ENCODE measurements at places on chromosomes 3 and 15.

GRCh38 chr3:175426805-175427204 is 567.7 kb downstream of the NAALADL2 start:
- no peak for DNase-seq

DNA sequence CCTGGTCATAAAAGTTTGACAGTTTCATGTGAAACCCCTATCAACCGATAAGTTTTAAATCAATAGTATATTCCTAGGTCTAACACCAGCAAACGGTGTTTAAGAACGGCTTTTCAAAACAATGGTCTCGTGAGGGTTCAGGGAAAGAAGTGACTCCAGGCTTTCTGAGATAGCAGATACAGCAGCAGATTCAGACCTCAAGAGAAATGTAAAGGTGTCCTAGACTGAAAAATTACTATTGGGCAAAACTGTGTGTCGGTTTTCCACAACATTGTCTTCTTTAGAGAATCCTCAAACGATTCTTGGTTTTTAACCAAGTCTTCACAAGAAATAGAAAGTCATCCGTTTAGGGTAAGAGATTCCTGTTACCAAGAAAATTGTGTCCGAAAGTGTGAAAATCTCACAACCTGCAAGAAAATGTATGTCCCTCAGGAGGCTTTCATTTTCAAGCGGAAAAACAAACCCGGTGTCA is 1.2 kb downstream of the SETD2 start:
- DNase-seq = no peak

DNA sequence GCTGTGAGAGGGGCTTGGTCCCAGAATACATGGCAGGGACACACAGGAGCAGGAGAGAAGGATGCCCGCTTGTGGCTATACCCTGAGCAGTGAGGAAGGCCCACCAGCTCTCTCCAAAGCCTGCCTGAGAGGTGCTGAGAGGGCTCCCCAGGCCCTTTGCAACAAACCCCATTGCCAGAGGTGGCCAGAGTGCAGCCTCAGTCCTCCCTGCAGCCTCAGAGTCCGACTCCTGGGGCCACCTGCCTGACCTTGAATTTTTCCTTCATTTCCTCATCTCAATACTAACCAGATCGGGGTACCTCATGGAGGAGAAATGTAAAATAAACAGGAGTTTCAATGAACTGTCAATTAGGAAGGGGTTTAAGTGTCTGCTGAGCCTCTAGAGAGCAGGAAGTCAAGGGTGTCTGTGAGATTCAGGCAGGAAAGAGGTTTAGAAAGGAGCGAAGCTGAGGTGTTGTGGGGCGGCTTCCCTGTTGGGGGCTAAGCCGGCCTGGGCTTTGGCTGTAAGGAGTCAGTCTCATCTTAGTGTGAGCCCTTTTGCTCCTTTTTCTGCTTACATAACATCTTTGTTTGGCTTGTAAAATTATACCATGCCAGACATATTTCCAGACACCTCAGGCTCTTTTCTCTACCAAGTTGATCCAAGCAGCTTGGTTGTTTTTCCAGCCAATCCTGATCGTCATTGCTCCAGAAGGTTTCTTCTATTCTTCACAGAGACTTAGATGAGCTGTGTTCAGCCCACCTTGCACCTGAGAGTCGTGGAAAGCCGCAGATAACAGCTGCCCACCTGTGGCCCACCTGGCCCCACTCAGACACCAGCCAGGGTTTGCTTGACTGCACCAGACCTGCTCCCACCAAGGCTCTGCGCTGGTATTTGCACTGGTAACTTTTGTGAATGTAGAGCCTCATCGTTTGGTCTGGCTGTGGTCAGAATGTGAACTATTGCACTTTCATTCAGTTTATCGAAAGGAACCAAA is 36.7 kb downstream of the CMTM7 start:
- no peak for DNase-seq

GRCh38 chr15:36595611-36596010 is 16.2 kb downstream of the CDIN1 start:
- DNase-seq = no peak

GRCh38 chr3:147615035-147615434 is 205.9 kb downstream of the ZIC1 start:
- no peak for DNase-seq

DNA sequence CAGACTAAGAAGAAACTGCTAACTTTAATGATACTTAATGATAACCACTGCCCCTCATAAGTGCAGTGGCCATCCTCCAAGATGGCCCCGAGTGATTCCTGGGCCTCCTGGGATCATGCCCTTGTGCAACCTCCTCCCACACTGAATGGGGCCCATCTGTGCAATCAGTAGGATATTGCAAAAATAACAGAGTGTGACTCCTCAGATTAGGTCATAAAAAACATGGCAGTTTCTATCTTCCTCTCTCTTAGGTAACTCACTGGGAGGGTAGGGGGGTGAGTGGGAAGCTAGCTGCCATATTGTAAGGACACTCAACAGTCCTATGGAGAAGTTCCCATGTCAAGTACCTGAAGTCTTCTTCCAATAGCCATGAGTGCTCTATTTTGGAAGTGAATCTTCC is 173.0 kb downstream of the SHQ1 start:
- no peak for DNase-seq

- DNase-seq = peak; percentile 34
Measured at GRCh38 chr3:30657914-30658313, 51.5 kb downstream of the TGFBR2 start.

DNA sequence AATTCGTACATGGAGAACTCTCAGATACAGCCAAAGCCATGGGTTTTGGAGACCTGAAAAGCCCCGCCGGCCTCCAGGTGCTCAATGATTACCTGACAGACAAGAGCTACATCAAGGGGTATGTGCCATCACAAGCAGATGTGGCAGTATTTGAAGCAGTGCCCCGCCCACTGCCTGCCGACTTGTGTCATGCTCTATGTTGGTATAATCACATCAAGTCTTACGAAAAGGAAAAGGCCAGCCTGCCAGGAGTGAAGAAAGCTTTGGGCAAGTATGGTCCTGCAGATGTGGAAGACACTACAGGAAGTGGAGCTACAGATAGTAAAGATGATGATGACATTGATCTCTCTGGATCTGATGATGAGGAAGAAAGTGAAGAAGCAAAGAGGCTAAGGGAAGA is 23.5 kb downstream of the MYO5A start:
- DNase-seq = no peak

- DNase-seq = peak; percentile 92
Measured at GRCh38 chr15:92803852-92804609, 96.1 kb upstream of the CHD2 start.

- peak; percentile 69 for DNase-seq
Measured at GRCh38 chr15:52527911-52528563, 643 bp downstream of the MYO5A start.

- peak; percentile 42 for DNase-seq
Measured at GRCh38 chr3:71089271-71089847, 494.2 kb downstream of the FOXP1 start.

DNA sequence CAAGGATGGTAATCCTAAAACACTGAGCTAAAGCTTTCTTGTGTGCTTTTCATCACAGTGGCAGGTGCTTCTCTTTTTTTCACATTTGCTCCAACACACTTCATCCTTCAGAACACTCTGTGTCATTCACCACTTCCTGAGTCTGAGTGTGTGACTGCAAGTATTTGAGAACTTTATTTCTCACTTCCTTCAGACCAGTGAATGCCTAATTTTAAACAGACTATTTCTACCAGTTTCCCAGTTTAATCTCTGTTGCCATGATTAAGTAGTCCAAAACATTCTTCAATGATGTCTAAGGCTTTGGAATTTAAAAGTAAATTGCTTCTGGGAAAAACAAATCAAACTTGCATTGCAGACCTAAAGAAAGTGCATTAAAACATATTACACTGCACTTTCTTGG is 541.2 kb downstream of the RBMS3 start:
- no peak for DNase-seq

DNA sequence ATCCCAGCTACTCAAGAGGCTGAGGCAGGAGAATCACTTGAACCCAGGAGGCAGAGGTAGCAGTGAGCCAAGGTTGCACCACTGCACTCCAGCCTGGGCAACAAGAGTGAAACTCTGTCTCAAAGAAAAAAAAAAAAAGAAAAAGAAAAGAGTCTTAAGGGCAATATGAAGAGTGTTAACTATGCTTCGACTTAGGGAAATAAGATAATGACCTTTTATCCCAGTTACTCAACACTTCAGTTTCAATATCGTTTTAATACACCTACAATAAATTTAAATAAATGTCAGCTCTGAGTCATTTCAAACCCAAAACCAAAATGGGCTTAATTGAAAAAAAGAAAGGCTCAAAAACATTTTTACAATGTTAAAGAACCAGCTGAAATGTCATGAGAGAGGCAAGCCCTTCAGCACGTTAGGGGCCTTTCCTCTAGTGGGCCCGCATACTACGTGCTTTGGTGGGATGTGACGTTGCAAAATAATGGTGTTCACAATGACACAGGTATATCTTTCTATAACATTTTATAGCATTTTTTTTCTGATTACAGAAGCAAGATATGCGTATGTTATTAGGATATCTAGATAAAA is 15.3 kb downstream of the FYCO1 start:
- no peak for DNase-seq

DNA sequence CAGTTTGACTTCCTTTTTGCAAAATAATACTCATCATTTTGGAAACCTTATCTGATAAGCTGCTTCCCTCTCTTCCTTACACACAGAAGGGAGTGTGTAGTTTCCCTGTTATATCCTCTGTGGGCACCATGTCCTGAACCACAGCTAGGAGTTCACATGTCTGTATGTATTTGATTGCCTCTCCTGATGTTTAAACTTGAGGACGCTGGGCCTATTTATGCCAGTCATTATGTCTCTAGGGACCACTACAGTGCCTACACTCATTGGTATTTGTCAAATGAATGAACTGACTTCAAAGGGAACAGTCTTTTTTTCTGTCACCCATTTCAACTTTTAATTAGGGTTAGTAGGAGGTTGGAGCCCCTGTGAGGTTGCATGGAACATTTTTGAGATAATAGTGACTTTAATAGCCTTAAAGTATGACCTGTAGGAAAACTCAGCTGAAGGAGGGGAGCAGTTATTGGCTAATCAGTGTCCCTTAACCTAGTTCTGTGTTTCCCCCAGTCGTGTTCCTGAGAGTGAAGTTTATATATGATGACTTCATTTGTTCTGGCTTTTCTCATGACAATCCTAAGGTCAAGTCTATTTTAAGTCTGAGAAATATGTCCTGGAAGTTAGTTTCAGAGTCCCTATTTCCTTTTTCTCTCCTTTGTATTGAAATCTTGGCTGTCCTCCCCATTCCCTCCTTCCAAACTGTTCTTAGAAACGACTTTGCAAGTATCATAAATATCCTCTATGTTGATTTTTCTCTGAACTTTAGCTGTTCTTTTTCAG is 28.9 kb downstream of the PDE8A start:
- DNase-seq = no peak

GRCh38 chr15:56989411-56989924 is 71.0 kb downstream of the TCF12 start:
- DNase-seq = no peak

- DNase-seq = no peak
Measured at GRCh38 chr15:27268923-27269322, 297.9 kb downstream of the GABRG3 start.

GRCh38 chr3:175913286-175913685 is 1054.2 kb downstream of the NAALADL2 start:
- DNase-seq = no peak

DNA sequence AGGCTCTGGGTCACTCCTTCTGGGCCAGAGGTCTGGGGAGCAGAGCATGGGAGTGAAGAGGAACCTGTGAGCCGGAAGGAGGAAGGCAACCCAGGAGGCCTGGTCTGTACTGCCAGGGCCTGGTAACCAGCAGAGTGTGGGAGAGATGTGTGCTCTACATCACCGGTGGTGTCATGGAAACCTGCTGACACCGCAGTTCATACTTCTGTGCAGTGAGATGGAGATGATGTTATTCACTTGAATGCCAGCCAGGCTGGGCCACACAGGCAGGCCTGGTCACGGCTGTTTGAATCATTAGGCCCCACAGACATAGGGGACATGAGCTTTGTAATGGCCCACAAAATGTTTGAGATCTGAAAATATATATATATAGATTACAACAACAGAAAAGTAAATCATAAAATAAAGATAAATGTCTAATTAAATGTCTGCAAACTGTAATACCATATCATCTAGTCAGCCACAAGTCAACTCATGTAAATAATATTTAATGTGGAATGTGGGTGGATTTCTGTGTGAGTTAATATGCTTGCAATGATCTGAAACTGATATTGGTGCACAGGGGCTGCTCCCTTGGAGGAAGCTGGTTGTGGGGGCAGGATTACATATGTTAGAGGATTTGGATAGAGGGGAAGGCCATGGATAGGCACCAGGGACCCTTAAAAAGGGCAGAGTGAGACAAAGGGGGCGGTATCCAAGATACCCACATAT is 108.5 kb upstream of the PFN2 start:
- DNase-seq = no peak

- DNase-seq = no peak
Measured at GRCh38 chr15:51099185-51099584, 4.5 kb upstream of the TNFAIP8L3 start.

- DNase-seq = no peak
Measured at GRCh38 chr3:143810953-143811265, 37.4 kb downstream of the SLC9A9 start.

- peak; percentile 9 for DNase-seq
Measured at GRCh38 chr3:143167969-143168854, 48.6 kb downstream of the CHST2 start.

DNA sequence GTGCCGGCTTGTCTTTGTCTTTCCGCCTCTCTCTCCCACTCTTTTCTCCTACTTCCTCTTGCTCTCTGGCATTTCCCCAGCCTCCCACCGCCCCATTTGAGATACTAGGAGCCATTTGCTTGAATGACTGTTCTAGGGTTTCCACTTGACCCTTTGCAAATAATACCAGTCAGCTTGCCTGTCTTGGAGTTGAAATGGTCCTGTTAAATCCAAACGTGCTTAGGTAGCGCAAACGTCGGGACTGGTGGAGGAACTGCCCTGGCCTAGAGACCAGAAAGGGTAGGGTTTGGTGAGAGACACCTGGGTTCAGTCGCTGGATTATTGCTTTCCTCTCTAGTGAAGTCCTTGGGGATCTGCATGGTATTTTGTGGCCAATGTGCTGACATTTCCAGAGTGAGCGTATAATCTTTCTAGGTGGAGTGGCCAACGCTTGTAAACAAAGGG is 10.6 kb downstream of the ZIC1 start:
- DNase-seq = no peak

GRCh38 chr3:30768046-30768445 is 126.4 kb downstream of the GADL1 start:
- no peak for DNase-seq

GRCh38 chr3:128851601-128852000 is 27.8 kb upstream of the ACAD9 start:
- DNase-seq = no peak

- peak; percentile 72 for DNase-seq
Measured at GRCh38 chr15:65054333-65055200, 9.4 kb downstream of the SLC51B start.

GRCh38 chr15:92076541-92076940 is 223.0 kb downstream of the SLCO3A1 start:
- no peak for DNase-seq

- no peak for DNase-seq
Measured at GRCh38 chr3:149623824-149624223, 34.0 kb downstream of the WWTR1 start.

GRCh38 chr3:191961022-191961421 is 500.1 kb downstream of the PYDC2 start:
- no peak for DNase-seq

GRCh38 chr15:85690561-85691231 is 104.0 kb downstream of the KLHL25 start:
- peak; percentile 67 for DNase-seq
